ENCODE measurements at places on chromosomes 16 and 17.

DNA sequence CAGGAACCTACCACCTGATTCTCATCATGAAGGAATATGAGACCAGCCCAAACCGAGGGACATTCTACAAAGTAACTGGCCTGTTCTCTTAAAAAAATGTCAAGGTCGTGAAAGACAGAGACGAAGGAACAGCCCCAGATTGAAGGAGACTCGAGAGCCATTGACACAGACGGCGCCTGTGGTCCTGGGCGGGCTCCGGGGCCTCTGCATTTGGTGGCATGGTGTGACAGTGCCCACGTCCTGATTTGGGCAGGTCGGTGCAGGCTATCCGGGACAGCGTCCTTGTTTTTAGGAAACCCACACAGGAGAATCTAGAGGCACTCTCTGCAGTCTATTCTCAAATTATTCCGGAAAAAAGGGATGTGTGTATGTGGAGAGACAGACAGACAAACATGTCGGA is 64.1 kb downstream of the ADCY9 start:
- DNase-seq: no peak

GRCh38 chr17:75155191-75155601 is 884 bp upstream of the JPT1 start:
- peak; percentile 14 for DNase-seq

DNA sequence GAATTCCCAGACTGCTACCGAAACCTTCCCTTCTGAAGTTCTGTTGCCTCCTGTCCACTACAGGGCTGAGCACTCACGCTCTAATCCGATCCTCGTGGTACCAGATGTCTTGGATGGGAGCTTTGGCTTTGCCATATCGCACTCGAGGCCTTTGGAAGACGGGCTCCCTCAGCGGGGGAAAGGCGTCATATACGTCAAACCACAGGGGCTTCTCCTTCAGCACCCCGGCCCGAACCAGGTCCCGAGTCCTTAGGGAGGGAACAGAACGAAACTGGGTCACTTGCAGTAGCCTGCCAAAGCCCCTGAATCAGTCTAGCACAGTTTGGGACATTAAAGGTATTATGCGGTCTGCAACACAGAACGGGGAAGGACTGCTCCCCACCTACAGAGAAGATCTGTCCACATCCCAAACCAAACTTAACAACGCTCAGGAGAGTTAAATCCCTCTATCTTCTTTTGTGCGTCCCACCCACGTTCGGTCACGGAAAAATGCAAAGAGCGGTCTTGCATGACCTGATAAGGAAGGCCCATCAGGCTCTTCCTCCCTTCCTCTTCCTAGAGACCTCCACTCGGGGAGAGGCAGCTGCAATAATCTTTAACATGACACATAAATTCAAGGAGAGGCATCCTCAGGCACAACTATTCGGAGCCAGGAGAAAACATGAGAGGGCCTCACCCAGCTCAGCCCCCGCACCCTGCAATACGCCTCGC is 526 bp downstream of the MRPS23 start:
- DNase-seq: no peak

GRCh38 chr17:40358323-40359038 is 6.1 kb downstream of the GJD3 start:
- peak; percentile 92 for DNase-seq

DNA sequence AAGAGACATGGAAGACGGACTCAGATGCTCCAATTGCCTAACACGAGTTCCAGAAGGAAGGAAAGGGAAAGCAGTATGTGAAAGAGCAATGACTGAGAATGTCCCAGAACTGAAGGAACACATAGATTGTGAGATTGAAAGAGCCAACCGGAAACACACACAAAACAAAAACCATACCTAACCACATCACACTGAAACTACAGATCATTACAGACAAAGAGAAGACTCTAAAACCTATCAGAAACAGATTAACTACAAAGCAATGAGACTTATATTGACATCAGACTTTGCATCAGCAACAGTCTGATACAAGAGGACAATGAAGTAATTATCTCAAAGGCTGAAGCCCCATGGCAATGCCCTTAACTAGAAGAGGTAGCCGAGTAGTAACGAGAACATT is 45.6 kb upstream of the CLEC18B start:
- no peak for DNase-seq

DNA sequence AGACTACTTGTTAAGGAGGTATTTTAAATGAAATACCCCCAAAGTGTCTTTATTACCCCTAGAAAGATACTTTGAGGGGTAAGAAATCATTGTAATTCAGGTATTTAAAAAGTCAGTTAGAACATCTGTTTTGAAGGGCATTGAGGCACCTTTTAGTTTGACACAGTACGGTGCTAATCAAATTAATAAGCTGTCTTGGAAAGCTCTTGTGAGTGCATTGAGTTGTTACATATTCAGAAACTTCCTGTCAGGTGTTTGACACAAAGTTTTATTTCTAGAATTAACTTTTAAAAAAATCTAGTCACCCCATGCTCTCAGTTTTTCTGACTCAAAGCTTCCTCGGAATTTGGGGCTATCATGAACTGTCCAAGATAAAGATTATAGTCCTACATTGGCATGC is 4.6 kb downstream of the RBBP6 start:
- DNase-seq: no peak

DNA sequence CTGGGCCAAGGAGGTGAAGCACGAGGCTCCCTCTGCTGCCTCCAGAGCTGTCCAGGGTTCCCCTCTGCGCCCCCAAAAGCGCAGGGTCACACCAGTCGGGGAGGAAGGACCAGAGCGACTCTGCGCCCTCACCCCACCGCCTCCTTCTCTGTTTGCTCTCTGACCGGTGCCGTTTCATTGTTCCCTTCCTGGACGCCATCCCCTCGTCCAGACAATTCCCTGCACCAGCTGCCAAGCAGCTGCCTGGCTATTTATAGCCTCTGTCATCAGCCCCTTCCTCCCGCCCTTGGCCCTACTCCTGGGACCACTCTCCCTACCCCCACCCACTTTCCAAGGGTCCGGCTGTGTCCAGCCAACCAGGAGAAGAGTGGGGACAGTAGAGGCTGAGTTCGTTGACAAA is 68.8 kb upstream of the CREBBP start:
- DNase-seq: no peak
